Osteocyte (in vitro differentiated cells): ENCODE measurements at places on chromosomes 3 and 15.

DNA sequence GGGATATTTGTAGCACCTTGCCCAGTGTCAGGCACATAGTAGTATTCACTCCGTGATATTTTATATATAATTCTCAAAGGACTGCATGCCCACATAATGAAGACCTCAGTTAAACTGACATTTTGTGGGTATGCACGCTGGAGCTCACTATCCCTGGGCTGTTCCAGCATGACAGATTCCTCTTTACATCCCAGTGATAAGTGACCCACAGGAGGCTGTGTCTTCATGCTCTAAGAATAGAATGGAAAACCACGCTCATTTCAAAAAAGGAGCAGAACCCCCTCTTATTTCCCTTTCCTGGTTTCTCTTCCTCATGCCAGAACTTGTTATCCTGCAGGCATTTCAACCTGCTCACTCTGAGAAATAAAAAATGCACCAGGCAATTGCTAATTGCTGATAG lies 717.5 kb downstream of the AGBL1 start:
- DNase-seq, result no peak

- DNase-seq, result no peak
Measured at GRCh38 chr3:138359148-138359918, 11.0 kb downstream of the MRAS start.

DNA sequence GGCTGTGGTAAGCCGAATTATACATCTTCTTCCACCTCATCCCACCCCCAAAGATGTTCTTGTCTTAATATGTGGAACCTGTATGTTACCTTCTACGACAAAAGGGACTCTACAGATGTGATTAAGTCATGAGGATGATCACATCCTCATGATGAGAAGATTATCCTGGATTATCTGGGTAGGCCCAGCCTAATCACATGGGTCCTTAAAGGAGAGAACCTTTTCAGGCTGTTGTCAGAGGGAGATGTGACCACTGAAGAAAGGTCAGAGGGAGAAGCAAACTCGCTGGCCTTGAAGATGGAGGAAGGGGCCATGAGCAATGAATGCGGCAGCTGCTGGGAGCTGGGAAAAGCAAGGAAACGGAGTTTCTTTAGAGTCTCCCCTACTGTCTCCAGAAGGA lies 12.9 kb upstream of the SCG3 start:
- DNase-seq, result no peak

DNA sequence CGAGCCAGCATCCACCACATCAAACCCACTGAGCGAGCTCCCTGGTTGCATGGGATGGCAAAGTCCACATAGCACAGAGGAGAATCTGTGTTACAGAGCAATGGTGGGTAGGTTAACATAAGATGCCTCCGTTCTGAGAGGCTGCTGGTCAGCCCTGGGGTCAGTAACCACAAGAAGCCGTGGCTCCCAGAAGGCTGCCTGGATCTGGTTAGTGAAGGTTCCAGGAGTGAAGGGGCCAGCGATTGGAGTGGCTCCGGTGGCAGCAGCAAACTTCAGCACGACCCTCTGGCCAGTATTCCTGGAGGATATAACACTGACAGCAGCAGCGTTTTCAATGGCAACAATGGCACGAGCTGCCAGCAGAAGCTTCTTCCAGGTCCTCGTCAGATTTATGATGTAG lies 18.4 kb upstream of the PIGZ start:
- DNase-seq, result no peak

DNA sequence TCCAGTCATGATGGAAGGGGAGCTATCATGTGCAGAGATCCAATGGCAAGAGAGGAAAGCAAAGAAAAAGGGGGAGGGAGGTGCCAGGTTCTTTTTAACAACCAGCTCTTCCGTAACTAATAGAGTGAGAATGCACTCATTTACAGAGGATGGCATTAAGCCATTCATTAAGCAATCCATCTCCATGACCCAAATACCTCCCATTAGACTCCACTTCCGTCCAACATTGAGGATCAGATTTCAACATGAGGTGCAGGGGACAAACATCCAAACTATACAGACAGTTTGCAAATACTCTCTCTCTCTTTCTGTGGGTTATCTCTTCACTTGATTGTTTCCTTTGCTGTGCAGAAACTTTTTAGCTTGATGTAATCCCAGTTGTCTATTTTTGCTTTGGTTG lies 21.2 kb downstream of the ZDHHC23 start:
- no peak for DNase-seq

- DNase-seq, result no peak
Measured at GRCh38 chr3:101529816-101530685, 17.0 kb upstream of the SENP7 start.

DNA sequence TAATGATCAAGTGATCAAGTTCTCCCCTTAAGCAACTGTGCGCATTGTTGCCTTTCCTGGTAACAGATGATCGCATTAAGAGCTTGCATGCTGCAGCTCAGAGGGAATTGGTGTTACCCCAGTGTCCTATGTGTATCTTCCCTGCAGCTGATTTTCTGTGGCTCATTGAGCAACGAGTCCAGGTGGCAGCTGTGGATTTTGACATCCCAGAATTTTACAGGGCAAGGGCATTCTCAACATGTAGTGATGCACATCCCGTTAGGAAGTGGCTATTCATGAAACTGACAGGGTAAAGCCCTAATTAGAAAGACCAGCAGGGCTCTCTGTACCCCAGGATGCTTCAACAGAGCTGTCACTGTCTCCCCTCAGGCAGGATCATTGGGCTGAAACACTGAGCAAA lies 232.8 kb downstream of the AGBL1 start:
- DNase-seq, result no peak

- DNase-seq, result no peak
Measured at GRCh38 chr3:171528102-171528501, 67.9 kb upstream of the TNIK start.

- DNase-seq, result no peak
Measured at GRCh38 chr3:71066849-71067261, 516.7 kb downstream of the FOXP1 start.

DNA sequence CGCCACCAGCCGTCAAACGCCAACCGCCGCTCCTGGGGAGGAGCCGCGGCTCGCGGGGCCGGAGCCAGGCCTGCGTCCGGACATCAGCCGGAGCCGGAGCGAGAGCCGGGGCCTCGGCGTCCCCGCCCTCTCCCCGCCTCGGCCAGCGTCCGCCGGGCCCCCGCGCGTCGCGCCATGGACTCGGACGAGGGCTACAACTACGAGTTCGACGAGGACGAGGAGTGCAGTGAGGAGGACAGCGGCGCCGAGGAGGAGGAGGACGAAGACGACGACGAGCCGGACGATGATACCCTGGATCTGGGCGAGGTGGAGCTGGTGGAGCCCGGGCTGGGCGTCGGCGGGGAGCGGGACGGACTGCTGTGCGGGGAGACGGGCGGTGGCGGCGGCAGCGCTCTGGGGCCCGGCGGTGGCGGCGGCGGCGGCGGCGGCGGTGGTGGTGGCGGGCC lies 359 bp downstream of the ARIH1 start:
- DNase-seq, result no peak

DNA sequence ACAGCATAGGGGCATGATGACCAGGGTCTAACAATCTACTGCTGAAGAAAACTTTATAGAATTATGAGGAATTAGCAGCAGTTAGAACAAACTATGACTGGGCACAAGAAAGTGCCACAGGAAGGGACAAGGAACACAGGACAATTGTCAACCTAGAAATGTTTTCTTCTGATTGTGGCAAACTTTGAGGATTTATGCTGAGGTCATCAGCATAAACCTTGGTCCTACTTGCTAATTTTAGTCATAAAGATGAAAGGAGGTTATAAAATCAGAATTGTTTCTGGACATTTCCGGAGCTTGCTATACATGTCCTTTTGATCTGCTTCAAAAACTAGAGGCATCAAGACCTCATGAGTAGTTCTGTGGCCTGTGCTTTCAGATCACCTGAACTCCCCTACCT lies 446.6 kb upstream of the THBS1 start:
- DNase-seq, result no peak

DNA sequence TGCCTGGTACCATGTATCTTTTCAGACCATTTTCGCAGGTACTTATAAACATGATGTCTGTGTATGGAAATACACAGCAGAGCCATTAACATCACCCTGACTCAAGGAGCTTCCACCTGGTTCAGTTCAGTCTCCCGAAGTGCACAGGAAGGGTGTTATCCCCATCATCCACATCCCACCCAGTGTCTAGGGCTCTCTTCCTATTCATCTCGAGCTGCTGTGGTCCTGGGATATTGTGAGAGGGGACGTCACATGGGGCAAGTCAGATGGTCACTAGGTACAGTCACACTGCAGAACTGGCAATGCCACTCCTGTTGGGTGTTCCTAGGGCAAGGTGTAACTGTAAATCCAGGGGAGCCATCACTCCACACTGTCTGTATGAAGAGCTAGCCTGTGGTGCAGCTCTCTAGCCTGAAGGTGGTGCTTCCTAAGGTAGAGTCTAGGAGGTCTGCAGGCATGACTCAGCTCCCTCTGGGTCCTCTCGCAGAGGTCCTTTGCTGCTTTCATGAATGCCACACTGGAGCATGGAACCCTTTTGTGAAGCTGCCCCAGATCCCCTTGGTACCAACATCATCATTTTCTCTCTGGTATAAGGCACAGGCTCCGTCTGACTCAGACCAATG lies 13.9 kb downstream of the ISLR2 start:
- DNase-seq, result no peak

- no peak for DNase-seq
Measured at GRCh38 chr3:111619833-111620232, 24.7 kb upstream of the ZBED2 start.

DNA sequence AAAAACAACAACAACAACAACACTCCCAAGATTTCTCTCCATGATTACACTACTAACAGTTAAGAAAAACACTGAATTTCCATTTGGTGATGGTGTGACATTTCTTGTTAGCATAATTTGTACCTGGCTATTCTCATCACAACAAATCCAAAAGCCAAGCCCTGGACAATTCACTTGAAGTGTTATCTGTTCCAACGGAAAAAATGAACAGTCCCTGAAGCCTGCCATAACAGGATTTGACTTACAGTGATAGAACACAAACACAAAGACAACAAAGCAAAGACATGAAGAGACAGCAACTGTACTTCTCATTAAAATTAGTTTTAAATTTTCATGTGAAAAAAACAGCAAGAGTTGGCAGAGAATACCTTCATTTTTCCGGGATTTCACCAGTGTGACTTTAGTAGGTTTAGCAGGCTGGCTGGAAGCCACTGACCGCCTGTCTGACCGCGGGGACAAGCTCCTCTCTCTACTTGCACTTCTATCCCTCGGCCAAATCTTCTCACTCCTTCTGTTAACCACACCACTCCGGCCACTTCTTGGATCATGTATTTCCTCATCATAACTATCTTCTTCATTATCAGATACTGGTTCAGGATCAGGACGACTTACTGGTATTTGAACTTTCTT lies 56.3 kb downstream of the TJP1 start:
- no peak for DNase-seq

DNA sequence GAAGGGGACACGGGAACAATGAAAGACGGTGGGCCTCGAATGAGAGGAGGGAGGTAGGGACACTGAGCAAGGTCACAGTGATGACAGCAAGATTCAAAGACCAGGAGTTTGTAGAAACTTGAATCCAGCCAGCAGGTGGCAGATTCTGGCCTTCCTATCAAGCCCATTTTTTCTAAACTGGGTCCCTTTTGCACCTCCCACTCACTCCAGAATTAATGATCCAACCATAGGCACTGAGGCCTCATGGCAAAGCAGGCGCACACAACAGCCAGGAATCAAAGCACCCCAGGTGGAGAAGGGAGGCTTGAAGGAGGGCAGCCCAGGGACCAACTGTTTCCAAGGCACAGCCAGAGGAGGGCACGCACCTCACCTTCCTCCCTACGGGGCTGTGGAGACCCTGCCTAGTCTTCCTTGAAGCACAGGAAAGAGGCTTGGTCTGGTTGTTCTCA lies 90.2 kb downstream of the ANP32A start:
- DNase-seq, result no peak

DNA sequence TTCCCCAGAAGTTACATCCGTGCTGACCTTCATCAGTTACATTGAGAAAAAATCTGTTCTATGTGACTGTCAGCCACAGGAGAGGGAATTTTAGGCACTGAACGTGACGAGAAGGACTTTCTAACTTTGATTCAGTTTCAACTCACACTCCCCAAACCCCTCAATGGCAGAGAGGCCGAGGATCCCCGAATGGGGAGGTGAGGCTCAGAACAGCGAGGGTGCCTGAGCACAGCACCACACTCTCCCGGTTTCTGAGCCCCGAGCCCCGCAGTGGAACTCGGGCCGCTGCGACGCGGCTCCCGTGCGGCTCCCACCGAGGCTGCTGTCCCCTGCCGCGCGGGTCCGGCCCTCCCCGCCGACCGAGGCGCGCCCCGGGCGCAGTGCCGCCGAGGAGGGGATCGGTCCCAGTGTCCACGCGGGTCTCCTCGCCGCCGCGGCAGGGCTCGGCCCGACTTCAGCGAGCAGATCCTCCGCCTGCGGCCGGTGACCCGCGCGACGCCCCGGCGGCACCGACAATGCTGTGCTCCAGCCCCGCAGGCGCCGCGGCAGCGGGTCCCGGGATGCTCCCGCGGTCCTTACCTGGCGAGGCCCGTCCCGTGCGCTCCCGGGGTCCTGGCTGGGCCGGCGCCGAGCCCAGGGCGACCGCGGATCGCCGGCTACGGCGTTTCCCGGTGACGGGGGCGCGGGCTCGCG lies 439 bp downstream of the CTXND1 start:
- no peak for DNase-seq

GRCh38 chr15:56040081-56041035 lies 46.9 kb upstream of the NEDD4 start:
- no peak for DNase-seq

- no peak for DNase-seq
Measured at GRCh38 chr3:188209740-188210139, 55.8 kb downstream of the LPP start.

GRCh38 chr3:176767385-176767784 lies 429.9 kb downstream of the TBL1XR1 start:
- DNase-seq, result no peak

- no peak for DNase-seq
Measured at GRCh38 chr15:90002428-90002844, 1.3 kb downstream of the ZNF710 start.

DNA sequence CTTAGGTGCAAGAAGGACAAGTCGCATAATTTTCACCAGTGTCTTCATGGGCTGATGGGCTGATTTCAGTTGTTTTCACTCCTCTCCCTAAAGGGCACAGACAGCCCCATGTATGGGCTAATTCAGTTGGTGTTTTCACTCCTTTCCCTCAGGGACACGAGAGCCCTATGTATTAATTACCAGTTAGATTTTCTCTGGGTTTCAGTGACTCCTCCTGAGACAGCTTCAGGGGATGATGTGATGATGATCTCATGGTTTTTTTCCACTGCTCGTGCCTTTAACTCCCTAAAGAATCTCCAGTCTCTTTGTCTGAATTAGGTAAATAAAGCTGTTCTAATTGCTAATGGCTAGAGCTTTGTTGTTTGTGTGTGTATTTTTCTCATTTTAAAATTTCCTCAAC lies 9.9 kb downstream of the RAMAC start:
- DNase-seq, result no peak

DNA sequence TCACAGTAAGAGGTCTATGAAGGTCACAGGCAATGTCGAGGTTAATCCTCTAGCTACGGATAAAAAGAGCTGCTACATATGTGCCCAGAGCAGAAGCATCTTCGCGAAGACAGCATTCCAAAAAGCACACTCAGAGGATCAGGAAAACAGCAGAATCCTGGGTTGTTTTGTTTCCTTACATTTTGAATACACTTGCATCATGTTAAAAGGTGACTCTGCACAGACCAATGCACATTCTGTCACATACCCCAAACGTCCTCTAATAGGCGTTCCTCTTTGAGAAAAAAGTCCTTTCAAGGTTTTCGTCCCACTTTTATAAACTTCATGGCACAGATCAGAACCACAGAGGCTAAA lies 52.7 kb downstream of the VGLL4 start:
- no peak for DNase-seq

- DNase-seq, result no peak
Measured at GRCh38 chr15:50676799-50677483, 9.7 kb downstream of the TRPM7 start.

GRCh38 chr3:15685927-15686326 lies 84.4 kb downstream of the BTD start:
- no peak for DNase-seq
